ENCODE measurements at places on chromosomes 16 and 17.
A peak's percentile ranks its signal among the peaks of the same experiment; 100 is the strongest.

DNA sequence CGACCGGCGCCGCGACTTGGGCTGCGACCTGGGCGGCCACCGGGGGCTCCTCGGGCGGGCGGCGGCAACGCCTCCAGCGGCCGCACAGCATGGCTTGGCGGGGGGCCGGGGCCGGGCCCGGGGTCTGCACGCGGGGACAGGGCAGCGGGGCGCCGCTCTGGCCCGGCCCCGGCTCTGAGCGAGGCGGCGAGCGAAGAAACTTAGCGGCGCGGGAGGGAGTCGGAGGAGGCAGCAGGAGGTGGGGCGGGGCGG is at the start of gene PLCD3:
Gene PLCD3, minus strand, starts transcription at position 196 of the 252 bp plus-strand sequence. Its CDS starts 105 bp downstream, at position 91.
- no peak for DNase-seq

DNA sequence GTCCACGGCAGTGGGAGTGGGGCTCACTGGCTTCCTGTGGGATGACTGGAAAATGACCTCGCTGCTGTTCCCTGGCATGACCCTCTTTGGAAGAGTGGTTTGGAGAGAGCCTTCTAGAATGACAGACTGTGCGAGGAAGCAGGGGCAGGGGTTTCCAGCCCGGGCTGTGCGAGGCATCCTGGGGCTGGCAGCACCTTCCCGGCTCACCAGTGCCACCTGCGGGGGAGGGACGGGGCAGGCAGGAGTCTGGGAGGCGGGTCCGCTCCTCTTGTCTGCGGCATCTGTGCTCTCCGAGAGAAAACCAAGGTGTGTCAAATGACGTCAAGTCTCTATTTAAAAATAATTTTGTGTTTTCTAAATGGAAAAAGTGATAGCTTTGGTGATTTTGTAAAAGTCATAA is 7.8 kb upstream of the RNF213 start:
- peak; percentile 38 for DNase-seq

DNA sequence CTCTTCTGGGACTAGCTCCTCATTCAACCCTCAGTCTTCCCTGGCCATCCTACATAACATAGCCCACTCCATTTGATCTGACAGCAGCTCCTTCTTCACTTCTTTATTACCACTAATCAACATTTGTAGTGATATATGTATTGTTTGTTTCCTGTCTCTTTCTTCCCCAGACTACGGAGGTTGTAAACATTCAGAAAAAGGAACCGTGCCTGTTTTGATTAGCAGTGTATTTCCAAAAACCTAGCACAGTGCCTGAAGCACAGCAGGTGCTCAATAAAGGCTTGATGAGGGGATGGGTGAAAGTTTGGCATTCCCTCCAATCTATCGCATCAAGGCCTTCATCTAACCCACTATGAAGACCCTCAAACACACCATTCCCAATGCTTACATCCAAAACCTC is 150.8 kb downstream of the XYLT1 start:
- no peak for DNase-seq

DNA sequence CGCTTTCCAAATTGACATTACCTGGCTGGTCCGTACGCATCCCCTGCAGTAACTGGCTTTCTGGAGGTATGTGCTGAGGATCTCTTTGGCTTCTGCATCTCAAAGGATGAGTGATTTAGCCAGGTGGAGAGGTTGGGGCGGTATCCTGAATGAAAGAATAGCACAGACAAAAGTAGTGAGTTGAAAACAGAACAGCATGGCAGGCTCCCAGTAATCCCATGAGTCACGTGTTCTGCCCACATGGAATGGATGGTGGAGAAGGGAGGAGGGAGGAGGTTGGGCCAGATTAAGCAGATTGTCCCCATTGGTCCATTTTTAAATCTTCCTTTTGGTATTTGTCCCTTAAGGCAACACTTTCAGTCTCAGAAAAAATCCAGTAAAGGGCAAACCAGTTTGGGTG is 176.0 kb downstream of the WWOX start:
- no peak for DNase-seq

- no peak for DNase-seq
Observed at GRCh38 chr17:8060274-8060673, 21.4 kb downstream of the ALOX15B start.

DNA sequence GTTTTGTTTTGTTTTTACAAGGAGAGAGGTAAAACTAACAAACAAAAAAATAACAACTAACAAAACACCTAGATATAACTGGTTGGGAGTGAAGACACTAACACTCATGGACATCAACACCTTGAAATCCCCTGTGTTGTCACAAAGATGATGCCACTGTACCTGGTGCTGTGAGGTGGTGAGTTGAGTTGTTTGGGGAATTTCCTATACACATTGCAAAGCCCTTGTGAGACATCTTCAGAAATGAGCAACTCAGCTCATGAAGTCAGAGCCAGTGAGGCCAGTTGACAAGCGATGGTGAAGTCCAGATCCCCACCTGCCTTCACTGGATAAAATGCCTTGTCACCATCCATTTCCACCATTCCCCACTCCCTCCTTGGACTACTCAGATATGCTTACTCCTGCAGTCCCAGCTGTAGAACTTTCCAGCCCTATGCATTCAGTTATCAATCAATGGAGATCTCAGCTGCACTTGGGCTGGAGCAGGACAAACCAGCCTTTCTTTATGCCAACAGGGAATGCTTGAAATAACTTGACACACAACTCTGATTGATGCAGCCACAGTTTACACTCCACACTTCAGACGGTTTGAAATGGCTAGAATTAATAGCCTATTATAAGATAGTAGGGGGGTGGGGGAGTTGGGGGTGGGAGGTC is 22.2 kb downstream of the ANKFN1 start:
- DNase-seq, result no peak

DNA sequence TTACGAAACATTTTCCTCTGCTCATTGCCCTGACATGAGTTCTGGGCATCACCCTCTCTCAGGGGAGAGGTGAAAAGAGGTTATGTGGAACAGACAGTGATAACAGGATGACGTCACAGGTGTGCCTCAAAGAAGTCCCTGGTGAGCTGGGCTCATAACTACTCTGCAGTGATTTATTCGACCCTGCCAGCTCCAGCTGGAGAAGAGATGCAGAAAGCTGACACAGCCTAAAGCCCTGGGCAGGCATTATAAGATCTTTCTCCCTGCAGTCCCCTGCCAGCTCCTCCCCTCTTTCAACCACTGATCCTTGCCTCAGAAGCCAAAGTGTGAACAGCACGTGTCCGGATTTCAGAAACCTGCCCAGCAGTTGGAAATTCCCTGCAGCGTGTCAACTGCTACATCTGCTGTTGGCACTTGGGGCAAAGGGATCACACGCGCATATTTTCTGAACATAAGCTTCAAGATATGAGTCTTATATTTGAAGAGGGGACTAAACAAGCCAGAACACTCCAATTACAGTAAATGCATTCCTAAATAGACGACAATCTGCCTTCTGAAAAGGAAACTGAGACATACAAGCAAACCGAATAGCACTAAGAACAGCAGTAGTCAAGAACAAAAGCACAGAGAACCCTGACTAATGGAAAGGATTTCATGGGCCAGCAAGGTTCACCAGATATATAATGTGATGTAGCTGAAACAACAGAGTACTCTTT is 80.5 kb downstream of the SMG6 start:
- DNase-seq, result no peak

- DNase-seq, result no peak
Observed at GRCh38 chr16:8742068-8742467, 55.4 kb downstream of the TMEM186 start.

DNA sequence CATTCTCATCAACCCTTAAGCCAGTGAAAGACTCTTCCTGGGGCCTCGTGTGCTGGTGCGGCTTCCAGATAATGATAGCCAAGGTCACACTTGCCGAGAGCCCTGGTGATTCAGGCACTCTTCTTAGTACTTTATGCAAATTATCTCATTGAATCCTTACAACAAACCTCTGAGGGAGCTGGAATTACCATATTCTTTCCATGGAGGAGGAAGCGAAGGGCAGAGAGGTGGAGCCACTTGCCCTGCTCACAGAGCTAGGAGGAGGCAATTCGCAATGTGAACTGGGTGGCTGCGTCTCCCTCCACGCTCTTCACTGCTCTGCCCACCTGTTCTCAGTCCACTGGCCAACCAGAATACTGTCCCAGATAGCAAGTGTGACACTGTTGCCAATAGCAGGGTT is 409.7 kb downstream of the SNX29 start:
- no peak for DNase-seq

- no peak for DNase-seq
Observed at GRCh38 chr17:42655528-42655927, 3.6 kb upstream of the TUBG2 start.

DNA sequence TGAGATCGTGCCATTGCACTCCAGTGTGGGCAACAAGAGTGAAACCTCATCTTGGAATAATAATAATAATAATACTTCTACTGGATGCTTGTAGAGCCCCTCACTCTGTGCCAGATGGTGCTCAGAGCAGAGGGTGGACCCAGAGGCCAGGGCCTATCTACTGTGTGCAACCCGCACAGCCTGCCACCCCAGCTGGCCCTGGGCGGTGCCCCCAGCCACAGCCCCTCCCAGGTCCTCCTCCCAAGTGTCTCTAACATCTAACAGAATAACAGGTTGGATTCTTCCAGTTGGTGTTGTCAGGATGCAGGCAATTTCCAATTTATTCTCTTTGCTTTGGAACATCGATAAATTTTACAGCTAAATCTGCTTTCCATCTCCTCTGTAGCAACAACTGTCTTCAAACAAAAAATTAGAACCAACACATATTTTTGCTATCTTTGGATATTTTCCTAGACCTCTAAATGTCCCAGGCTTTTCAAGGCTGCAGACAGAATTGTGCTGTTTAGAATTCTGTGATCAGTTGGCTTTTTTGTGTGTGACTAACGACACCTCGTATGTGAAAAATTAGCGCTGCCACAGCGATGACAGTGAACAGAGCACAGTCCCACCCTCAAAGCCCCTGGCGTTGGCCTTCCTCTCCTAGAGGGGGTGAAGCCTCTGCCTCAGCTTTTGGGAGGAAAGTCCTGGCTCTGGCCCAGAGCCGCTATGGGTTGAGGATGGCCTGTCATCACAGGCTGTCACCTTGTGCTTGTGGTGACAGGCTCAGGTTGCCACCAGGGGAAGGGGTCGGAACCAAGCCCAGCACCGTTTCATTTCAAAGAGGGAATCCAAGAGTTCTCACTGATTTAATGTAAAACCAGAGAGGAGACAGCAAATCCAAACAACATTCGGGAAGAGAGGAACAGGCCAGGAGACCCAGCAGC is 7.6 kb upstream of the EVPL start:
- no peak for DNase-seq

- DNase-seq, result no peak
Observed at GRCh38 chr17:56681561-56682266, 88.2 kb downstream of the NOG start.

GRCh38 chr17:67369676-67370075 is 3.3 kb upstream of the PSMD12 start:
- DNase-seq, result no peak

GRCh38 chr16:80440667-80441066 is 100.1 kb upstream of the DYNLRB2 start:
- DNase-seq, result no peak

All from activated naive CD4-positive, alpha-beta T cell (primary cell).